Stimulated activated CD4-positive, alpha-beta T cell treated with anti-CD3 and anti-CD28 coated beads, Interleukin-12 subunit alpha, Interleukin-12 subunit beta, amount 100 ng/mL, for 24 hours (primary cell): ENCODE measurements at places on chromosomes 13 and 19.

DNA sequence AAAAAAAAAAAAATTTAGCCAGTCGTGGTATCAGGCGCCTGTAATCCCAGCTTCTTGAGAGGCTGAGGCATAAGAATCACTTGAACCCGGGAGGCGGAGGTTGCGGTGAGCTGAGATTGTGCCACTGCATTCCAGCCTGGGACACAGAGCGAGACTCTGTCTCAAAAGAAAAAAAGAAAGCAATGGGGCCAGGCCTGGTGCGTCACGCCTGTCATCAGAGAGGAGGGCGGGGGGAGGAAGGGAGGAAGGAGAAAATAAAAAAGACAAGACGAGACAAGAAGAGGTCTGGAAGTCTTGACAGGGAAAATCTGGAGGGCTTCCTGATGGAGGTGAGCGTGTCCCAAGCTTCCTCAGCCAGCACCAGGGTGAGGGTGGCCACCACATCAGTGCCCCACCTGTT is 54.9 kb upstream of the PTPRS start:
- DNase-seq: no peak

- no peak for DNase-seq
Observed at GRCh38 chr19:32811151-32811550, 58.4 kb downstream of the SLC7A9 start.

- DNase-seq: peak; percentile 61
Observed at GRCh38 chr19:17385878-17386611, 8.0 kb downstream of the CCDC194 start.

GRCh38 chr13:33628662-33629061 is 189.3 kb upstream of the RFC3 start:
- no peak for DNase-seq

GRCh38 chr13:42041011-42041683 is 7.3 kb upstream of the DGKH start:
- DNase-seq: peak; percentile 41

DNA sequence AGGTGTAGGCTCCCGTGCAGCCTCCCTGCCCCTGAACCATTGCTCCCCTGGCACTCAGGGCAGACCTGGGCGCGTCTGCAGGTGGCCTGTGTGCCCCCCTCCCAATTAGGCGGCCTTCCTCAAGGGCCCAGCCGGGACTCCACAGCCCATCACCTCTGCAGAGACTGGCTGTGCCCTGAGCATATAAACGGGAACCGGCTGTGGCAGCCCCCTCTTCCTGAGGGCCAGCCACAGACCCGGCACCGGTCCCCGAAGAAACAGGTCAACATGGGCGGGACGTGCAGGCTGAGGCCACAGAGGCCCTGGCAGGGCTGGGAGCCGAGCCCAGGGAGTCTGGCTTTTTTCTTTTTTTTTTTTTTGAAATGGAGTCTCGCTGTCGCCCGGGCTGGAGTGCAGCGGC is 12.0 kb downstream of the PIAS4 start:
- no peak for DNase-seq

DNA sequence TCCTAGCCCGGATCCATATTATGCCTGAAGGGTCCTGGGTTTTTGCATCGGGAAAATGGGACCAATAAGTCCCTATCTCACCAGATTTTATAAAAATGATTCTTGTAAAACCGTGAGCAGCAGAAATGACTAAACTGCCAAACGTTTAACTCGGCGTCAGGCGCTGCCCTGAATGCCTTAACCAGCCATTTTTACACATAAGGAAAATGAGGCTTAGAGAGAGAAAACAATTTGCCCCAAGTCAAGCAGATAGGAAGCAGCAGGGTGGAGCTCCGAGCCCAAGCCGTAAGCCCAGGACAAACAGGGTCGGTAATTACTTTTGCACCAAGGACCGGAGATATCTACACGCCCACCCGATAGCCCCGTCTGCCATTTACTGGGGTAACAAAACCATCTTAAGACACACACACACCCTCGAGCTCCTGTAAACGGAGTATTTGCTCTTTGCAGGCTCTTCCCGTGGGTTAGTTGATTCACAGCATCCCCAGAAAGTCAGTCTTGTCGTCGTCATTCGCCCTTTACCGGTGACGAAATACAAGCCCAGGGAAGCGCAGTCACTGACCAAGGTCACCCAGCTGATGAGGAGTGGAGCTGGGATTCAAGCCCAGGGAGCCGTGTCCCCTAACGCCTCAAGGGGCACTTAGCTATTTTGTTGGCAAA is 16.0 kb upstream of the MRI1 start:
- DNase-seq: no peak

GRCh38 chr13:102038787-102039186 is 363.1 kb downstream of the FGF14 start:
- no peak for DNase-seq

DNA sequence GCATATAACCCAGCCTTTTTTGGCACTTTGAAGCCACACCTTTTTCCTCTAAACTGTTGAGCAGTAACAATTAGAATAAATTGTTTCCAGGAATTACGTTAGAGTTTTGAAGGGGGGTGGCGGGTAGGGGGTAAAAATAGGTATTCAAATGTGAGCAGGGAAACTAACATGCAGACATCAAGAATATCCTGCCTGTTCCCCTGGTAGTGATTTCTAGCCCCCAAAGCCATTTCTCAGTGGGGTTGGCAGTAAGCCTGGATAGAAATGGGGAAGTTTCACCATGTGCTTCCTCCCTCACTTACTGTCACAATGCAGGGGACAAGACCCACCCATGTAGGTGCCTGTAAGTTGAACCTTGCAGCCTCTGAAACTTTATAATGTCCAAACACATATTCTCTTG is 3.8 kb downstream of the DOCK9 start:
- no peak for DNase-seq

- DNase-seq: no peak
Observed at GRCh38 chr13:96428911-96429310, 339.0 kb downstream of the HS6ST3 start.

- no peak for DNase-seq
Observed at GRCh38 chr13:114015111-114015968, 41.5 kb upstream of the C13orf46 start.

DNA sequence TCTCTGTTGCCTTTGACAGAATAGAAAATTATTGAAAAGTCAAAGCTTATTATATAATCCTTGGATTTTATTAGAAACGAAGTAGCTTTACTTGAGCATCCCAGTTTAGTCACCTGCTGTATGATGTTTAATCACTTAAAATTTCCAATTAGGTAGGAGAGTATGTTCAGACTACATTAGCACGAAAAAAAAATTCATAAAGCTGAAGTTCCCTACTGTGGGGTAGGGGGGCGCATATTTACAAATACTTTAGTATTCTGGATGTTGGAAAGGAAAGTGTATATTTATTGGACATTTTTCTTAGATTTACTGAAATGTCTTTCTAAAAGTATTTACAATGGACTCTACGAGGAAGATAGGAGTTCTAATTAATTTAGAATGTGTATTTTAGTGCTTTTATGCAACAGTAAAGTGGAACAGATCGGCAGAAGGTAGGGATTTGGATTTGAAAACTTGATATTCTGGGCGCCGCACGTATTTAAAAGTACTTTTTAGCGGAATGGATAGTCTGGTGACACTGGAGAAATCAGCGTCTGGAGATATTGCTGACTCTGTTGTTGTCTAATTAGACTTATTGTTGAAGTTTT is 1.9 kb downstream of the CDK8 start:
- DNase-seq: no peak

DNA sequence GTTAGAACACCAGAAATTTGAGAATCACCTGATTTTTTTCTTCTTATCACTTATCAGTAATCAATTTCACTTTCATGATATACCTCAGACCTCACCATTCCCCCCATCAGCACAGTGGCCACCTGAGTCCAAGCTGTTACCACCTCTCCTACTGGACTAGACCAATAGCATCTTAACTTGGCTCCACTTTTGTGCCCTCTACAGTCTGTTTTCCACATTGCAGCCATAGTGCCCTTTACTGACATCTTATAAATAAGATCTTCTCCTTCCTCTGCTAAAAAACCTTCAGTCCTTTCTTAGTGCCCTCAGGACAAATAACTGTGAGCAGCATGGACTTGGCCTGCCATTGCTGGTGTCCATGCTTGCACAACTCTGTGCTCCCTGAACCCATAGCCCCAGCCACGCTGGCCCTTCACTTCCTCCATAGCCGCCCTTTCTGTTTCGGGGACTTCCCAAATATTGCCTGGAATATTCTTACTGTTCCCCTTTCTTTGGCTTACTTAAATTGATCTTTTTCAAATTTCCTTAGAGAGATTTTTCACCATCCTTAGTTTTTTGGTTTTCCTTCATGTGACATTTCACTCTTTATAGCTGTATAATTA is 380.8 kb downstream of the LMO7 start:
- DNase-seq: no peak

- DNase-seq: no peak
Observed at GRCh38 chr19:17686023-17686521, 2.1 kb downstream of the UNC13A start.
